ENCODE measurements at places on chromosomes 2 and 18. TPM values are rescaled to one million over a fixed set of nuclear protein-coding genes. Genes with fewer than 3 reads are reported as not detected.

DNA sequence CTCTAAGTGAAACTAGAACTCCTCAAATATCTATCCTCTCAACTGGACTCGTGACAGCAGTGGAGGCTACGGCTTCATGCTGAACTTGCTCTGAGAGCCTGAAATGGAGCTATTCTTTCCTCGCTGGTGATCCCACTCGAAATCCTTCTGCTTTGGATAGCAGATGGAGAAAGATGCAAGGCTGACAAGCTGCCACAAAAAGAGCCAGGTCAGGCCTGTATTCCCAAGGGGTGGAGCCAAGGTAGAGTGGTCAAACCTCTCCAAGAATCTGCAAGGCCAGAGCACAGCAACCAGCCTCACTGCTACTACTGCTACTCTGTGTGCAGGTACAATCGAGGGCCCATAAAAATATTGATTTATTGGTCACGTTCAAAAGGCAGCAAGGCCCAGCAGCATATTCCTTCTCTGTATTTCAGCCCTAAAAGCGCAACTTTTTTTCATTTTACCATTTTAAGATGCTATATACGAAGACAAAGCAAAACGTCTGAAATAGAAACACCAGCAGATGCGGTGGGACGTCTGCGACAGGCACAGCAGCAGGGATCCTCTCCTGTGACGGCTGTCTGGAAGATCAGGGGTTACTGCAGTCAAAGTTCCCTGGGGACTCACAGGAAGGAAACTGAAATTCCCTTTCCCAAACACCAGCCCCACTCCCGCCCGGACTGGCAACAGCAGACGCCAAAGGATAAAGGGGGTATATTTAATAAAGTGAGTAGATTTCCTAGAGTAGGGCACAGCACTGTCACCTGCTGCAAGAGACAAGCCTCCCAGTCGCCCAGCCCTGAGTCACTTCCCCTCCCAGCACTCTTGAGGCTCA lies 2.4 kb downstream of the SPRED2 start:
- DNase-seq: peak; percentile 45

- DNase-seq: no peak
Observed at GRCh38 chr2:119950966-119951365, 61.9 kb upstream of the EPB41L5 start.

DNA sequence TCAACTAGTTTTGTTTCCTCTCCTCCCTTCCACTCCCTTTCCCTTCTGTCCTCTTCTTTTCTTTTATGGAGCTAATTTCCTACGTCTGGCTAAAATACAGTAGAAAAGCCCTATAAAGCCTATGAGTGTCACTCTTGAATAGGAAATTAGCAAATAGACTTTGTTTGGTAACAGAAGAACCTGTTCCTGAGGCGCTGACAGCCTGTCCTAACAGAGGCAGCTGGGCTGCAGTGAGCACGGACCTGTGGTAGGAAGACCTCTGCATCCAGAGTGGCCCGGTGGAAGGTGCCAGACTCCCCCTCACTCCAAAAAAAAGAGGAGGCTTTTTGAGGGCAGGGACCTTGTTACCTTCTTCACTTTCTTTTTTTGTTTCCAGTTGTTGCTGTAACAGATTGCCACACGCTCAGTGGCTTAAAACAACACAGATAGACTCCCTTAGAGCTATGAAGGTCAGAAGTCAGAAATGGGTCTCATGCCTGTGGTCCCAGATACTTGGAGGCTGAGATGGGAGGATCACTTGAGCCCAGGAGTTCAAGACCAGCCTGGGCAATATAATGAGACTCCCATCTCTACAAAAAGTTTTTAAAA lies 81.2 kb upstream of the TXNDC2 start:
- DNase-seq: no peak

- DNase-seq: no peak
Observed at GRCh38 chr2:241125626-241126025, 23.5 kb upstream of the MTERF4 start.

DNA sequence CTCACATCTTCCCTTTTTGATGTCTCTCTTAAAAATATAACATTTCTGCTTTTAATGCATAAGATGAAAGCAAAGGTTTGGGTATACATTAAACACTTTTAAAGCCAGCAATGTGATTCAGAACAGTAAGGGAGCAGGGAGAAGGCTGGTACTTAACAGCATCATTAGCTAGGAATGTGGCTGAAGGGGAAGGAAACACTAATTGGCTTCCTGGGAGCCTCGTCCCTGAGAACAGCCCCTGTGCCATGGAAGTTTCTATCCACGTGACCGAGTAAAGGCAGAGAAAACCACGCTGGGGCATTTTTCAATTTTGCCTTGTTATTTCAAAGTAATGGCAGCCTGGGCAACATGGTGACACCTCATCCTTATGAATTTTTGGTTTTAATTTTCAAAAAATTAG lies 109.2 kb upstream of the GPC1 start:
- DNase-seq: no peak

DNA sequence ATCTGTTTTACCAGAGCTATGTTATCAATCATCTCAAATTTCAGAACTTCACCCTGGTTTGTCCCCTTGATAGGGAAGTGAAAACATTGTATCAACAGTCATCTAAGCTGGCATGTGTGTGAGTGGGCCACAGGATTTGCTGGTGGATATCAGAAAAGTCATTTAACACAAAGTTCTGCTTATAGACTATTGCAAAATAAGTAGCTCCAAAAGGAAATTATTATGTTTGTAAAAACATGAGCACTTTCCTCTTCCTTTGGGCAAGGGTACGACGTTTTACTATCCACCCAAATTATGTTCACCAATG lies 20.7 kb upstream of the COPS8 start:
- no peak for DNase-seq

- DNase-seq: no peak
Observed at GRCh38 chr2:127067620-127068350, 39.2 kb downstream of the BIN1 start.

- no peak for DNase-seq
Observed at GRCh38 chr2:190707726-190708125, 58.8 kb downstream of the NAB1 start.

GRCh38 chr2:240705204-240705791 lies 13.6 kb downstream of the AQP12A start:
- DNase-seq: peak; percentile 22

DNA sequence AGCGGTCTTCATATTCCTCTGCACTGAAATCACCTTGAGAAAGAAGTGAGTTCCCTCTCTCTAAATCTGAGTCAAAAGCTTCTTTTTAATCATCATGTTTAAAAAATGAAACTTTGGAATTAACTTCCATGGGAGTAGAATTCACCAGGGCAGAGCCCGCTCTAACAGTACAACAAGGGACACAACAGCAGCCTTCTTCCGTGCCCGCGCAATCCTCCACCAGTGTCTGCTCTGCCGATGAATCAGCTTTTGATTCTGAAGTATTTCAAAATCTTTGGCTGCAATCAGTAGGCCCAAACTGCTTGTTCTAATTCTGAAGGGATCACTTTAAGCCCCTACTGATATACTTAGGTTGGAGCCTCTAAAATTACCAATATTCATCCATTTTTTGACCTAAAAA lies 76.9 kb downstream of the USP40 start:
- DNase-seq: no peak

DNA sequence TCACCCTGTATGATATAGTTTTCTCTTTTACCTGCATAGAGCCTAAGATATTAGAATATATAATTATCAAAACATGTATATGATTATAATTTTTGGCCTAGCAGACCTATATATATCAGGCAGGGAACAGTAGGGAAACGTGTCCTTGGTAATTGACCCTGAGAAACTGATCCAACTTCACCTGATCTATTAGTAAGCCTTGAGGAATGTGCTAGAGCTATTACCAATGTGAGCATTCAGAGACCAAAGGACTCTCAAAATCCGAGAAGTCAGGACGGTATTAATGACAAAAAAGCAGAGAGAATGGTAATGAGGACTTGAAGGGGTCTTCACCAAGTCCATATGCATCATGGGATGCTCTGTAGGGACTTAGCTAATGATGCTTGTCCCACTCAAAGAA lies 571.9 kb downstream of the CPS1 start:
- no peak for DNase-seq

GRCh38 chr2:155318710-155319109 lies 620.2 kb downstream of the KCNJ3 start:
- no peak for DNase-seq

- no peak for DNase-seq
Observed at GRCh38 chr2:100876231-100876860, 56.4 kb downstream of the NPAS2 start.

DNA sequence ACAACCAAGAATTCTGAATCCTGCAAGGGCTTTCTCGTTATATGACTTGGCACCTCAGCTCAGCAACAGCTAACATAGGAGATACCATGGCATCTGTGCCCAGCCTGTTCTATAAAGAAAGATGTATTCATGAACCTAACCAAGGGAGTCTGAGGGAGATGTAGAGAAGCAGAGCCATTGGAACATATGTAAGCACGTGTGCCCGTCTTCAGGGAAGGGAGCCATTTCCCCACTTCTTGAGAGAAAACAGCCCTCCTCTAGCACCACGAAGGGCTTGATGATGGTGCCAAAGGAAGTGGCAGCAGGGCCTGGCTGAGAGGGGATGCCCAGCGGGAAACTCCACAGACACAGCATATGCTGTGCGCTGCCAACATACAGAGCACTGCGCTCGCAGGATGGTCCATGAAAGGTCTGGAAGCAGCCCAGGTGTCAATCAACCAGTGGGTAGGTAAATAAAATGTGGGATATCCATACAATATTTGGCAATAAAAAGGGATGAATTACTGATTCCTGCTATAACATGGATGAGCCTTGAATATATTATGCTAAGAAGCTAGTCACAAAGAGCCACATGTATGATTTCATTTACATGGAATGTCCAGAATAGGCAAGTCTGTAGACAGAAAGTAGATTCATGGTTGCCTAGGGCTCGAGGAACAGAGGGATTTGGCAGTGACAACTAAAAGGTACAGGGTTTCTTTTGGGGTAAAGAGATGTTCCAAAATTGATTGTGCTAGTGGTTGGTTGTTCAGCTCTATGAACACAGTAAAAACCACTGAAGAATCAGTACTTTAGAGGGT lies 16.1 kb downstream of the TMEM247 start:
- no peak for DNase-seq

GRCh38 chr2:239826376-239826775 lies 198.8 kb downstream of the NDUFA10 start:
- peak; percentile 2 for DNase-seq

- no peak for DNase-seq
Observed at GRCh38 chr2:36165132-36165531, 190.4 kb upstream of the CRIM1 start.

DNA sequence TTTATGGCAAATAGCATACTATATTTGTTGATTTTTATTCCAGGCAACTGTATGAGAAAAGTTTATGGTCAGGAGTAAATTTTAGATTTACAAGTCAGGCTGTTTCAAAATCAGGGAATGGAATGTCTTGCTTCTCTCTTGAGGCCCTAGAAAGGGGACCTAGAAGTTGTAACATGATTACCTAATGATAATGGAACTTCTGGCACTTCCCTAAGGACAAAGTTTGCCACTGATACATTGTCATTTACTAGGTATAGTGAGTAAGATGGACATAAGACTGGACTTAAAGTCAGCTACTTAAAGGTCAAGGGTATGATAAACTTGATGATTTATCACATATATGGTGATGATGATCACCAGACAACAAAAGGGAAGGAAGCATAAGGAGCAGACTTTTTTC lies 103.3 kb upstream of the VRK2 start:
- no peak for DNase-seq

DNA sequence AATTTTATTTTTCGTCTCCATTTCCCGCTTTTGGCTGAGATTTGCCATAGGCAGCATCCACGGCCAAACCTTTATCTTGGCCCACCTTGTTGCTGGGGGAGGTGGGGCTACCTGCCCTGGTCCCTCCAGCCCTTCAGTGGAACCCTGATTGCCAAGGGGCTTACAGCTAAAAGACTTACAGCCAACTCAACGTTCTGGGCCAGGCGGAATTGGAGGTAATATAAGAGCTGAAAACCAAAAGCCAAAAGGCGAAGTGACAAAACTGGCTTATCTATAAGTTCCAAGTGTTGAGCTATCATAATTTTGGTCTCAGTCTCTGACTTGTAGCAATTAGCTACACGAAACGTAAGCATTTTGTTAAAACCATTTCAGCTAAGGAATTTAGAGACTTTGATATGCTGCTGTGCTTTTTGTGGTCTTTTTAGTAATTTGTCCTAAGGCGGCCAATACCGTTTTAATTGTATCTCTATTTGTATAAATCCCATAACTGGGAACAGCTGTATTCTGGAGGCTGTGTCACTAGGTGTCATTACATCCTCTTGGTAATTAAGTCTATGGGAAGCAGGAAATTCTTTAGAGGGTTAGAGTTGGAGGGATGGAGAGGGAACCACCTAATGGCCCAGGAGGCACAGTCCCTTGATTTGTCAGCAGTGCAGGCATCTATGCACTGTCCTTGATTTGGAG lies 24.0 kb downstream of the PDCD1 start:
- DNase-seq: no peak

DNA sequence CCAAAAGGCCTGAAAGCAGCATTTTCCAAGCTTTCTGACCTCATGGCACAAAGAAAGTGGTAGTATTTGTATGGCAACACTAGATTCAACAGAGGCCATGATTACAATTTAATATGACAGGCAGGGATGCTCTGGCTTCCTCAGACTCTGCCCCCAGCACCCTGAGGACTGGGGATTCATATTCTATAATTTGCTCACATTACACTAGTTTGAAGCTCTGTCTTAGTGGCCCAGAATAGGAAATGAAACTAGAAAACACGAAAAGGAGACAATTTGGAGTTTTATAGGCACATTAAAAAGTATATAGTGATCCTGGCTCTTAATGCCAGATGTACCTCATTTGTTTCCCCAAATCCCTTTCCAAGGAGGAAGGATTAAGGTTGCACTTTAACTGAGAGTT lies 173.0 kb upstream of the STK17B start:
- DNase-seq: no peak

DNA sequence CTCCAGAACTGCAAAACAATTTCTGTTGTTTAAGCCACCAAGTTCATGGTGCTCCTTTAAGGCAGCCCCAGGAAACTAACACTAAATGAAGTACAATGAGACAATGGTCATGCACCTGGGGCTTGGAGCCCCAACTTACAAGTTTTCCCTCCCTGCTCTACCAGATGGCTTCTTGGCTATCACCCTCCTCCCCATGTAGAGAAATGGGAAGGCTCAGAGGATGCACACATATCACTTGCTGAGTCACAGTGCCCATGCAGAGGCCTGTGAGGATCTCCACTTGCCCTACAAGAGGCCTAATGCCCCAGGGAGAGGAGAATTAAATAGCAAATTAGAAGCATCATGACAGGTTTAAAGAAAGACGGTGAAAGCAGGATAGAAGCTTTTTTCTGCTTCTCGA lies 270.9 kb downstream of the TTC32 start:
- no peak for DNase-seq

DNA sequence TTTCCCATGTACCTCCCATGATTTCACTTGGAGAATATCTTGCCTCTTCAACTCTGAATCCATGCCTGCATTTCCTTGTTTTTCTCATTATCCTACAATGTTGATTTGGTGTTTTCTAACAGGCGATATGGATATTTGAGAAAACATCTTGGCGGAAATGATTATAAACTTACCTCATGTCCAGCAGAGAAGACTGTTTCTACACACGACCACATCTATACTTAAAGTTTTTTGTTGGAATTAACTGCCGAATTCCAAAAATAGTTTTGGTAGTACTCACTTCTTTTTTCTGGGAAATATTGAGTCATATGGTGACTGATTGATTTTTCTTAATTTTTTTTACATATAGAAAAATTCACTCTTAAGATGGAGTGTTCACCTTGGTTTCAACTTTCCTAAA lies 41.4 kb upstream of the TMEFF2 start:
- DNase-seq: no peak

Gene CDH19
- polyA plus RNA-seq: 11.9 TPM

Gene RFTN2
- polyA plus RNA-seq: 1.1 TPM

Gene TMEM247
- polyA plus RNA-seq: not detected

Gene ATP8B1
- 3.7 TPM for polyA plus RNA-seq

Gene HOXD3
- polyA plus RNA-seq: 0.04 TPM

Gene WDR33
- 16.2 TPM for polyA plus RNA-seq

Gene TMEM200C
- polyA plus RNA-seq: 3.4 TPM
